ENCODE measurements at places on chromosomes 2 and 18.

DNA sequence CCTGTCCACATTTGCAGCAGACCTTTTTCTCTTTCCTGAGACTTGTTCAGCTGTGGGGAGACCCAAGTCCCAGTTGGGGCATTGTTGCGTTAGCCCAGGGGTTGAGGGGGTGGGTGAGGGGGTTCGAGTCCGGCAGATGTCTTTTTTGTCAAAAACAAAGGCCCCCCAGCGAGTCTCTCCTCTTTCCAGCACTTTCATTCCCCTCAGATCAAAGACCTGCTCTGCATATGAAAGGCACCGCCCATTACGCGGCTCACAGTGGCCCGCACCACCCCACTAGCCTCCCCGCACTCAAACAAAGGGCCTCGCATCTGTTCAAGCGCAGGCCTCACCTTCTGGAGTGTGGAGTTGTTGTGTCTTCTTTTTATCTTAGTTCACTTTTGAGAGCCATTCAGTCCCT is 25.2 kb downstream of the TRABD2A start:
- DNase-seq: no peak

DNA sequence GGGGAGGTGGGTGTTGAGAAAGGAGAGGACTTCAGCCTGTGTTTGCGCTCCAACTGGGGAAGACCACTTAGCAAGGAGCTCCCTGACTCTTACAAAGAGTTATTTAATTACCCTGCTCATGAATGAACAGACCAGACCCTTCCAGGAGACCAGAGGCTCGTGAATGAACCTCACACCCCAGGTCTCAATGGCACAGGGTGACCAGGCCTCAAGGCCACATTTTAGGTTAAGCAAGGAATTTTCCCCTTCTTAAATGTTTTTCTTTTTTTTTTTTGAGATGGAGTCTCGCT is 25.3 kb downstream of the SMAD7 start:
- no peak for DNase-seq

GRCh38 chr2:69603146-69603743 is 40.3 kb downstream of the AAK1 start:
- DNase-seq: no peak

- no peak for DNase-seq
Observed at GRCh38 chr2:106956879-106957278, 70.9 kb upstream of the ST6GAL2 start.

DNA sequence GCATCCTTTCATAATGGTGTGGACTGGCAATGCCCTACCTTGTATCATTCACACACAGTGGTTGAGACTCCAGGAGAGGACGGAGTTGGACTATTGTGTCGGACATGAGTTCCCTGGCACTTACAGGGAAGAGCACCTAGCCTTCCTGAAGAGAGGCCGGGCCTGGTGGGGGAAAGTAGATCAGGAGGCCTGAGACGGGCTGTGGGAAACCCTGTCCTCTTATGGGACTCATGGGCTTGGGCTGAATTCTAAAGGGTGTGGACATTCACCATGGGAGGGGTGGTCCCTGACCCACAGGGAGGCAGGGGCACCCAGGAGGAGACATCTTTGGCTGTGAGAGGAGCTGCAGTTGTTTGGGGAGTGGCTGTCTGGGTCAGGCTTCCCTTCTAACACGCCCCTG is 286.5 kb downstream of the PHLPP1 start:
- no peak for DNase-seq

GRCh38 chr2:148730085-148730484 is 85.5 kb downstream of the EPC2 start:
- no peak for DNase-seq

DNA sequence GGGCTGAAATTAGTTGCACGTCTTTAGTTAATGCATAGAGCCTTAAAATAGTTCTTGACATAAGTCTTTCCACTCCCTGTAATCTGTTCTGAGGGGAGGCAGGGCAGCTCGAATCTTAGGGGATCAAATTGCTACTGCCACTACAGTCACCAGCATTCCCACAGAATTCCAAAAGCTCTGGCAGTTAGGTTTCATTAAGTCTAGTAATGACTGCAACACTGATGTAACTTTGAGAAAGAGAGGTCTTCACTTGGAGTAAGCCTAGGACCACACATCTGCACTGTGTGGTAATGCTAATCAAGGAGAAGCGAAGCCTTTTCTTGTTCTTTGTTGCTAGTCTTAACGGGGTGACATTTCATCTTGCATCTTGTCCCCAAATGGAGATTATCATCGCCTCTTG is 19.3 kb upstream of the NCK2 start:
- no peak for DNase-seq

- DNase-seq: no peak
Observed at GRCh38 chr2:160680974-160681373, 187.4 kb upstream of the RBMS1 start.

- DNase-seq: no peak
Observed at GRCh38 chr2:134897932-134898331, 20.7 kb upstream of the CCNT2 start.

GRCh38 chr2:128499367-128500137 is 180.9 kb upstream of the HS6ST1 start:
- DNase-seq: no peak

DNA sequence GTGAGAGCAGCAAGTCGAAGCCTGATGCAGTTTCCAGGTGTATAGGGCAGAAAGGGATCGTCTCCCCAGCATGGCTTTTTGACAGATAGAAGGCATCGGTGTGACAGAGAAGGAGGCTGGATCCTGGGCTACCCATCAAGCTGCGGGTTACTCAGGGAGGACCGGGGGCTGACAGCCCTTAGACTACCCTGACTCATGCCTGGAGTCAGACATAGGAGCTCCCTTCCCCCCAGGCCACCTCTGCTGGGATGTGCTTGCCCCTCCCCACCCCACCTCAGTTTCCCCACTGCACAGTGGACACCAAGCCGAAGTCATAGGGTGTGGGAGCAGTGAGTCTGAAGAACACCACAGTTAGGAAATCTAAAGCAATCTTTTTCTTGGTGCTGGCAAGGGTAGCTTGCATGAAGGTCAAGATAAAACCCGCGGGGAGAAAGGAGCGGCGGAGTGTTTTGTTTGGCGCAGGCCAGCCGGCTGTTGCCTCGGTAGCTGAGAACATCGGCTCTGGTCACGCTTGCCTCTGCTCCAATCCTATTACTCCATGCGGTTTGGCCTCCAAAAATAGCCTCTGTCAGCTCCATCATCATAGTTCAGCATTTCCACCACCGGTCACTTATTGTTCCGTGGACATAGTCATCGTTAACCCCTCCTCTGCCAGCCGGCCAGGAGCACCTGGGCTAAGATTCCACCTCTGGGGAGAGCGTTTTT is 169.2 kb upstream of the GLI2 start:
- DNase-seq: no peak

DNA sequence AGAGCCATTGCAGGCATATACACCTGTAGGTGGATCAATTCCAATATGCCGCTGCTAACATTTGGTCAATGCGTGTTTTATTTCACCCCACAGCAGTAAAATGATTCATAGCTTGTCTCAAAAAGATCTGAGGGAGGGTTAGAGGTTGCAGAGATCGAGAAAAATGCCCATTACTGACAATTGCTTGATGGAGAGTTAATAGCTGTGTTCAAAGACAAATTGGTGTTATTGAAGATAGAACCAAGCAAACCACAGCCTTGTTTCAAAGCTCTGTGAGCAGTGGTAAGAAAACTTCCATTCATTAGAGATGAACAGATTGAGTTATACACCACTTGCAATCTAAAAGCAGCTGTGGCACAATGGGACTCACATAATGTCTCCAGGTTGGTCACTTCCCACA is 95.4 kb downstream of the KCNE4 start:
- no peak for DNase-seq

DNA sequence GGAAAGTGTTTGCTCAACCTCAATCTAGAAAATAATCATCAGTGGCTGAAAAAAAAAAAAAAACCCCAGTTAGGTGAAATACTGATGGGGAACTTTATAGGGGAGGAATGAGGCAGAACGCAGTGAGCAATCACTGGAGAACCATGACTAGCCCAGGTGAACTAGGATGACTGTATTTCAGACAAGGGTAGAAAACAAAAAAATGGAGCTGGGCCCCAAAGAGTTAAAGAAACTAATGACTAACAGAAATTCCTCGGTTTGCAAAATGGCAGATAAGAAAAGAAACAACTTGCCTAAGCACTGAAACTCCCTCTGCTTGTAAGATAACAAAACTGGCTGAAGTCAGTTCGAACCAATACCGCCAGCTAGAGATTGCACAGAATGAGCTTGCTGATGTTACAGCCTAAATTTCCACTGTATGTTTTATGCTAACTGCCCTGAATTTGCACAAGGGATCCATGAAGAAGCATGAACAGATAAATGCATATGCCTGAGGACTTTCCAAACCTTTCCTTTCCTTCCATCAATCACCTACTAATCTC is 245.9 kb downstream of the METTL4 start:
- DNase-seq: no peak

DNA sequence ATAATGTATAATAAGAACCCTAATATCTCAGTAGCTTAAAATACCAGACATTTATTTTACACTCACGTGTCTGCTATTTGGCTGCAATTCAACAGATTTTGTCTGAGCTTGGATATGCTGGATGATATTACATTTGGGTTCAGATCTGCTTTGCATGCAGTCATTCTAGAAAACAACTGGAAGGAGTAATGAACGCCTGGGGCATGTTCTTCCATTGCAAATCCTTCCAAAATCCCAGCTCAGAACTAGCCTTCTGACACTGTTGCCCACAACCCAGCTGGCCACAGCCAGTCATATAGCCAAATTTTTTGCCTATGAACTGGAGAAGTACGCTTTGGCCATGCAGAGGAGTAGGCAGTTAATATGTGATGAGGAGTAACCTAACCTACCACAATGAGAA is 597.8 kb upstream of the VRK2 start:
- DNase-seq: no peak

DNA sequence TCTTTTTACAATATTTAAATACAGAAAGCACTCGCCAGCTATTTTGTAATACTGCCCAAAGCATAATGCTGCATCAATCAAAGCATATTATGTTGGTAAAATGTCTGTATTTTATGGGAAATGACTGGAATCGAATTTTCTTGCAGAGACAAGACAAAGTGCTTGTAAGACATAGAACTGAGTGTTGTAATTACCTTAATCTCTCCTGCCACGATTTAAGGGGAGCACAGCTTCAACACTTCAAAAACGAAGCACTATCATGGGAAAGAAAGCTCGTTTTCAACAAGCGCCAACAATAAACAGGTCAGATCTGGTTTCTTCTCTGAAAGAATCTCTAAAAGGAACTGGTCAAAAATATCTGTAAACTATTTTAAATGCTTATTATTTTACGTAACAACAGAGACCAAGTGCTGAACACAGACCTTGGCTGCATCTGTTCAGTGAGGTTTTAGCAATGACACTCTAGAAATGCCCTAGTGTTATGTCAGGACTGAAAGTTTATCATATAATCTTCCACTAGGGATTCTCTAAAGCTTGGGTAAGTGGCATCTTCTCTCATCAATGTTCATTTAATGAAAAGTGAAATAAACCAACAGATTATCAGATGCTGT is 19.0 kb downstream of the RND3 start:
- no peak for DNase-seq

DNA sequence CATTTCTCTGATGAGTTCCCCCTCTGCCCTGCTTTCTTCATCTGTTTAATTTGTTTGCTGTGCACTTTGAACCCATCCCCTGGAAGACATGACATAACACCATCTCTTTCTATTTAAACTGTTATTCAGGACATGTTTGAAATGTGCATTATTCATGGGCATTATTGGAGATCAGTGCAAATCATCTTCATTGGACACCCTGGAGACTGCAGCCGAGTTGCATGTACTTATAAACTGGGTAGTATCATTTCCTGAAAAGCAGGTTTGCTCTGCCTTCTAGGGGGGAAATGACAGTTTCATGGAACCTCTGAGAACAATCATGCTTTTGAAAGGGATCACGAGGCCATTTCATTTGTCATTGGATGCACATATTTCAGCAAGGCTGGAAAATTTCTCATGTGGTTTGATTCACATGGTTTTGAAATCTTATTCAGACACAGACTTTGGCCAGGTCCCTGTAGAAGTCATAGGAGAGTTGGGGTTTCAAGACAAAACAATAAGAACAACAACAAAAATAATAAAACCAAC is 462.8 kb upstream of the MEX3C start:
- DNase-seq: no peak
